ENCODE measurements at places on chromosomes 5 and 9. TPM values are rescaled to one million over a fixed set of nuclear protein-coding genes. Genes with fewer than 3 reads are reported as not detected.

BNC2 gene
- total RNA-seq, result 69.9 TPM

OCLN gene
- total RNA-seq, result 10.3 TPM

FAM78A gene
- total RNA-seq, result 4.8 TPM

SMIM33 gene
- not detected for total RNA-seq

Measured in tibial nerve (tissue), 4 donors.